ENCODE measurements at places on chromosomes 3 and 15.

GRCh38 chr15:97234851-97235610, 725.5 kb upstream of the ARRDC4 start:
- DNase-seq, result no peak

- DNase-seq, result no peak
Measured at GRCh38 chr15:25687276-25687675, 175.9 kb downstream of the ATP10A start.

GRCh38 chr3:58188173-58188564, 22.6 kb downstream of the DNASE1L3 start:
- no peak for DNase-seq

DNA sequence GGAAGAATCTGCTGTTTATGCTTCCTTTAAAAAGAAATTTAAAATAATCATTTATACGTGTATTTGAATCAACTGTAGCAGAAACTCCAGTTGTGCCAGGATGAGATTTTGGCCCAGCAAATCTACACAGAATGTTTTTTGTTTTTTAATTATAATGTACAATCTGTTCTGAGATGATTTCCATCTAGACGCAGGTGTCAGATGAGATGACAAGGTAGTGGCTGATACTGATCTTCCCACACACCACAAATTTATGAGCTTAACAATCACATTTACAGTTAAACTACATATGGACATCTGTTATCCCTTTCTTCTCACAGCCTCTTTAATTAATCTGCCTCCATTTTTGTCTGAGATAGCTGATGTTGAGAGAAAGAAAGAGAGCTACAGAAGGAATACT, 23.6 kb downstream of the DCLK3 start:
- no peak for DNase-seq

- no peak for DNase-seq
Measured at GRCh38 chr3:33644582-33644981, 73.5 kb downstream of the CLASP2 start.

- no peak for DNase-seq
Measured at GRCh38 chr15:86830304-86830703, 750.6 kb downstream of the AGBL1 start.

- no peak for DNase-seq
Measured at GRCh38 chr15:39704689-39705088, 78.0 kb downstream of the FSIP1 start.

DNA sequence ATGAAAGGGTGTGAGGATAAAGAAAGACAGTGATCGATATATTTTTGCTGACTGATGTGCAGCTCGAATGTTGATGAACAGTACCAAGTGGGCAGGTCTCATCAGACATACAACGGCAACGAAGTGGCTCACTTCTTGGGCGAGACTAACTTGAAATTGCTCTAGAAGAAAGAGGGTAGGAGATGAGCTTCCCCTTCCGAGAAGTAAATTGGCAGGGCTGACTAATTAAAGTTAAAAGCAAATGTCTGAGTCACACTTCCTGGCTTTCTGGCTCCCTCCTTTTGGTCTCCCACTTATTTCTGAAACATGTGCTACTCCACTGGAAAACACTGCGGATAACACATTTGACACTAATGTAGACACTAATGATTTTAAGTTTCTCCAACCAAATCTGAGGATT, 228.3 kb downstream of the ABHD5 start:
- no peak for DNase-seq

DNA sequence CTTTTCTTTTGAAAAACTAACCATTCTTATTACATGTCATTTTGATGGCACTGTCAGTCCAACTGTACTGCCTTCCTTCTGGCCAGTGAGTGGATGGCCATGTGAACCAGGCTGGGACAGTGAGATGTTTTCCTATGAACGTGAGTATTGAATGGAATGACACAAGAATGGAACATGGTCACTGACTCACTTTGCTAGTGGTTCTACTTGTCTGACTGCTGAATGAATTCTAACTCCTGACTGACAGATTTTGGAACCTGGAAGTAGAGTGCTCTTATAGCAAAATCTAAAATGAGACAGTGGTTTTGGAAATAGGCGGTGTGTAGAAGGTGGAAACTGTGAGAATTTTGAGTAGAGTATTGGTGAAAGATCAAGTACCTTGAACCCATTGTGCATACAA, 606.9 kb upstream of the KCNMB2 start:
- no peak for DNase-seq

- DNase-seq, result no peak
Measured at GRCh38 chr3:32323604-32324003, 68.0 kb upstream of the CMTM7 start.

DNA sequence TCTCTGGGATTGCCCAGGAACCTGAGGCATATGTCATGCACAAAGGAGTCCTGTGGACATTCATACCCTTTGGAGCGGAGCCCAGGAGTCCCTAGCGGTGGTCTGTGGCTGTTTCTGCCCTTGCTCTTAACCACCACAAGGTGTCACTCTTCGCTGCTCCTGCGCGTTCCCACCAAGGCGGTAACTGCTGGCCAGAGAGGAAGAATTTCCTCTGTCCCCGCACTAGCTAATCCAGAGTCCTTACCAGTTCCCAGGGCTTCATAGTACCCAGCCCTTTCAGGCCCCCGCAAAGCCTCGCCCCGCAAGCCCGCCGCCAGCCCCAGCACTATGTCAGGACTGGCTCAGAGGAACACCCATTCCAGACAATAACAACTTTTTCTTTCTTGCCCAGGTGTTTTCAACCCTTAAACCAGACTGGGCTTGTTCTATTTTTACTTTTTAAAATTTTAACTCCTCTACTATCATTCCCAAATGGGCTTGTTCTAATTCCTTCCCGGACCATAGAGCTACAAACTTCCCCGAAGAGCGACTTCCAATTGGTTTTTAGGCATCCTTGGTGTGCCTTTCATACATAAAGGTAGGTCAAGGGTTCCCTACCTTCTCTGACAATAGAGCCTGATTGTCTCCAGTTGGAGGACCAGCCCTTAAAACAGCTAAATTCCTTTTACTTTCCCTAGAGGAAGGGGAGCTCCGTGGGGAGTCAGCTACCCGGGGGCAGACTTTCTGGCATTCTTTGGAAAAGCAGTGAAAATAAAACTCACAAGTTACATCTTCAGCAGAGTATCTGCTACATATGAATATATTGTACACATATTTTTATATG, 31.8 kb upstream of the ZNF774 start:
- peak; percentile 33 for DNase-seq

- no peak for DNase-seq
Measured at GRCh38 chr15:100759698-100760356, 119.8 kb upstream of the ALDH1A3 start.

- no peak for DNase-seq
Measured at GRCh38 chr3:31172336-31172735, 277.9 kb upstream of the GADL1 start.

GRCh38 chr3:169764312-169764881, 463 bp downstream of the TERC start:
- DNase-seq, result peak; percentile 50

- DNase-seq, result no peak
Measured at GRCh38 chr3:190116551-190117067, 4.1 kb downstream of the P3H2 start.

GRCh38 chr3:100086401-100086800, 27.9 kb downstream of the FILIP1L start:
- no peak for DNase-seq

GRCh38 chr15:63070681-63071129, 28.2 kb downstream of the TPM1 start:
- no peak for DNase-seq

- no peak for DNase-seq
Measured at GRCh38 chr3:44032487-44032886, 209.2 kb upstream of the TOPAZ1 start.

DNA sequence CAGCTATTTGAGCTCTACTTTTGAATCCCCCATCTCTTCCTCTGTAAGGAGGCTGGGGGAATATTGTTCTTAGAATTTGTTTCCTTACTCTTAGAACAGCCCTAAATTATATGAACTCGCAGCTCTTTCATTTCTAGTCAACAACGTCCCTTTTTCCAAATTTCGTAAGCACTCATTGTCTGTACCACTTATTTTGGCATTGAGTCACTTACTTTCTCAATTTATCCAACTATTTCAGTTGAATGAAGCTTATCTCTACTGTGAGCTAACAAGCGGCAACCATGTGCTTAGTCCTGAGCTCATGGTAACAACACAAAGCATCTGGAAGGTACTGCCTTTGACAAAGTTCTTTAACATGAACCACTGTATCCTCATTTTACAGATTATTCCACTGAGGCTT, 191.1 kb downstream of the GREM1 start:
- DNase-seq, result no peak

- DNase-seq, result no peak
Measured at GRCh38 chr15:45171912-45172311, 15.9 kb downstream of the SHF start.

- peak; percentile 12 for DNase-seq
Measured at GRCh38 chr3:133448478-133449122, 48.7 kb downstream of the BFSP2 start.

DNA sequence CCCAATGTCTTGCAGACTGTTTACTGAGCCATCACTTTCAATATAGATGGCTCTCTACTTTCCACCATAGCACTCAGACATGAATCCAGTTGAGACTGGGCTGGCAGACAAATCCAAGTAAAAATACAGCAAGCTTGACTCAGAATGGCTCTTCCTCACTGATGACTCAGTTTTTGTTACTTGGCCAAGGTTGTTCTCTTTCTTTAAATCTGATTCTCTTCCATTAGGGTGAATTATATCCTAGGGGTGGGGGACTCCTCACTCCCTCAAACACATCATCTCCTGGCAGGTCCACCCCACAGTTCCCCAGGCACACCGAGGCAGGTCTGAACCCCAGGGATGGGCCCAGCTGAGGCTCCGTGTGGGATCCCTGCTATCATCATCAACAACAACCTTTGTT, 157.9 kb downstream of the MEX3B start:
- DNase-seq, result no peak

DNA sequence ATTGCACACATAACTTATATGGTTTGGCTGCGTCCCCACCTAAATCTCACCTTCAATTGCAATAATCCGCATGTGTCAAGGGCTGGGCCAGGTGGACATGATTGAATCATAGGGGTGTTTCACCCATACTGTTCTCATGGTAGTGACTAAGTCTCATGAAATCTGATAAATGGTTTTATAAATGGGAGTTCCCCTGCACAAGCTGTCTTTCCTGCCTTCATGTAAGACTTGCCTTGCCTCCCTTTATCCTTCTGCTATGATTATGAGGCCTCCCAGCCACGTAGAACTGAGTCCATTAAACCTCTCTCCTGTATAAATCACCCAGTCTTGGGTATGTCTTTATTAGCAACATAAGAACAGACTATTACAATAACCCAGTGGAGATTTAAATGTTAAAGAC, 653.9 kb downstream of the ROBO1 start:
- no peak for DNase-seq

DNA sequence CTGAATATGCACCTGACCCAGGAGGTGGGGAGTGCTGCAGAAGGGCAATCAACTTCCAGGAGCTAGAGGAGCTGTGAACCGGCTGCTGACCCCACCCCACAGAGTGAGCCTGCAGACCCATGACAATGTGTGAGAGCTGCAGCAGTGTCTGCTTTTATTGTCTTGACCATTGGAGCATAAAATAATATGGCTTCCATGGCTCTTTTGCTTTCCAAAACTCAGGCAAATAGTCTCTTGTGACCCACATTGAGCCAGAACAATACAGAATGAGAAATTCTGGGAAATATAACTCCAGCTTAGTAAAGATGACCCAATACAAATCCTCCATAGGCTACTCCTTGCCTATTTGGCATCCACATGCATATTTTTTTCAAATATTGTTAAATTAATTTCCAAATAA, 309.6 kb downstream of the PYDC2 start:
- DNase-seq, result no peak

- no peak for DNase-seq
Measured at GRCh38 chr3:107250221-107250620, 127.0 kb upstream of the CCDC54 start.

GRCh38 chr15:80152180-80152895, 461 bp upstream of the FAH start:
- DNase-seq, result peak; percentile 87

- DNase-seq, result no peak
Measured at GRCh38 chr15:82103468-82103867, 57.6 kb upstream of the MEX3B start.

DNA sequence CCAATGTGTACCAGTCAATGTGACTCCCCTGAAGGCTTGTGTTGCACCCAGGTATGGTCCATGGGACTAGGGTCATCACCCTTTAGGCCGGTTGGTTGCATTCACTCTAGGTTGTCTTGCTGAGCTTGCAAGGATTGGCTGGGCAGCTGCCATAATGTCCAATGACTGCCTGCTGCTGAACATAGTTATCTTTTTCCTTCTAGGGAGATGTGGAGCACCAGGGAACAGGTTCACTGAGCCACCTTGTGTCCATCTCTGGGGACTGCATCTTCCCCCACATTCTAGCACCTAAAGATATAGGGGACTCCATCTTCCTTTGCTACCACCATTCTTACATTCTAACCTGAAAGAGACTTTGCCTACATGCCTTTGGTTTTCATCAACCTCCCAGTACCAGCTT, 580.4 kb upstream of the TBL1XR1 start:
- DNase-seq, result peak; percentile 10

- no peak for DNase-seq
Measured at GRCh38 chr3:181999314-181999713, 287.6 kb downstream of the SOX2 start.

DNA sequence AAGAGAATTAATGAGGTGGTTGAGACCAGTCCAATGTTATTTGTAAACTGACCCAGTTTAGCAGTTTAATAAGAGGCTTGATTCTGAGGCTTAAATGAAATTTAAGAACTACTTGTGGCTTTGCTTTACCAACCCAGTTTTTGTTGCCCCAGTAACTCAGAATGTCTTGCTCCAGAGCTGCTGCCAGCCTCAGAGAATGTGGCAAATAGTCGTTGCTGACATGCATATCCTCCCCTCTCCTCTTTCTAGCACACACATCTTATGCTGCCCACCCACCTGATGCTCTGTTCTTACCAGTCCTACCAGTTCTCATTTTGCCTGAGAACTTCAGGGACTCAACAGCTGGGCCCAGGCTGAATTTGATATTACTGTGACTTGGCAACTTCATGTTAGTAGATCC, 92.4 kb upstream of the TSC22D2 start:
- no peak for DNase-seq

DNA sequence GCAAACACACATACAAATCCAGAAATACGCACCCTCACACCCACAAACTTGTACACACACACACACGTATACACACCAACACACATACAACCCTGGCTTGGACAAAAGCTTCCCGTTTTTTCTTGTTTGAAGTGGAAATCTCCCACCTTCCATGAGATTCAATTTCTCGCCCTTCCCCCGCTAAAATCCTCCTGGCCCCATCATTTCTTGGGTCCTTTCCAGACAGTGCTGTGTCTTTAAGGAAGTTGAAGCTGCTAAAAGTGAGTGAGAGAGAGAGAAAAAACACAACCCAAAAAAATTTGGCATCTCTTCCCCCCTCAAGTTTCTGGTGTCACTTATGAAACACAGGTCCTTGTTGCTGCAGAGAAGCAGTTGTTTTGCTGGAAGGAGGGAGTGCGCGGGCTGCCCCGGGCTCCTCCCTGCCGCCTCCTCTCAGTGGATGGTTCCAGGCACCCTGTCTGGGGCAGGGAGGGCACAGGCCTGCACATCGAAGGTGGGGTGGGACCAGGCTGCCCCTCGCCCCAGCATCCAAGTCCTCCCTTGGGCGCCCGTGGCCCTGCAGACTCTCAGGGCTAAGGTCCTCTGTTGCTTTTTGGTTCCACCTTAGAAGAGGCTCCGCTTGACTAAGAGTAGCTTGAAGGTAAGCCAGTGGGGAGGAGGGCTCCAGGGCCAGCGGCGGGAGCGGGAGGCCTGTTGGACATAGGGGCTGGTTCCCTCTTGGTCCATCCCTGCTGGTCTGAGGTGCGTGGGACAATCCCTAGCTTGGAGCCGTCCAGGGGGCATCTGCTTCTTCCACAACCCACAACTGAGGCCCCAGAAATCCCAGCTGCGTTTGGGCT, at the start of gene ISLR:
Gene ISLR (plus strand): TSS at position 331 of the 839 bp plus-strand sequence. CDS start 1,149 bp downstream, outside the sequence.
- no peak for DNase-seq

Data from stimulated activated CD8-positive, alpha-beta memory T cell treated with anti-CD3 and anti-CD28 coated beads, Interleukin-4, amount 100 ng/mL, for 24 hours (primary cell).